Dermis blood vessel endothelial cell (primary cell): ENCODE measurements at places on chromosomes 1 and 21. TPM values are rescaled to one million over a fixed set of nuclear protein-coding genes. Genes with fewer than 3 reads are reported as not detected.

DNA sequence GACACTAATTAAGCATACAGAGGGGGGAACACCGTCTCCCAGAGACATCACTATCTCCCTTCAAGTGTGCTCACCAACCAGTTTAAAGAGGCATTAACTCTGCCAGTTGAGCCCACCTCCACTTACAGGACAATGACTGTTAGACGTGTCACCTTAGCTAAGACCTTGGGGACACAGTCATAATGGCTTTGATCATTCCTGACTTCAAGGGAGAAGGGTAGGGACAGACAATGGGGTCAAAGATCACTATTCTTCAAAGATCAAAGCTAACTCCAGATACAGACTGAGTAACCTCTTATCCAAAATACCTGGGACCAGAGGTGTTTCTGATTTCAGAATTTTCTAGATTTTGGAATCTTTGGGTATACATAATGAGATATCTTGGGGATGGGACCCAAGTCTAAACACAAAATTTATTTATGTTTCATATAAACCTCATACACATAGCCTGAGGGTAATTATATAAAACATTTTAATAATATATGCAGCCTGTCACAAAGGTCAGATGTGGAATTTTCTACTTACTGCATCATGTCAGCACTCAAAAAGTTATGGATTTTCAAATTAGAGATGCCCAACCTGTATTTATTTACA lies 246.1 kb downstream of the SLC45A1 start:
- DNase-seq = no peak

GRCh38 chr1:56446531-56447098 lies 132.7 kb downstream of the PLPP3 start:
- no peak for DNase-seq

DNA sequence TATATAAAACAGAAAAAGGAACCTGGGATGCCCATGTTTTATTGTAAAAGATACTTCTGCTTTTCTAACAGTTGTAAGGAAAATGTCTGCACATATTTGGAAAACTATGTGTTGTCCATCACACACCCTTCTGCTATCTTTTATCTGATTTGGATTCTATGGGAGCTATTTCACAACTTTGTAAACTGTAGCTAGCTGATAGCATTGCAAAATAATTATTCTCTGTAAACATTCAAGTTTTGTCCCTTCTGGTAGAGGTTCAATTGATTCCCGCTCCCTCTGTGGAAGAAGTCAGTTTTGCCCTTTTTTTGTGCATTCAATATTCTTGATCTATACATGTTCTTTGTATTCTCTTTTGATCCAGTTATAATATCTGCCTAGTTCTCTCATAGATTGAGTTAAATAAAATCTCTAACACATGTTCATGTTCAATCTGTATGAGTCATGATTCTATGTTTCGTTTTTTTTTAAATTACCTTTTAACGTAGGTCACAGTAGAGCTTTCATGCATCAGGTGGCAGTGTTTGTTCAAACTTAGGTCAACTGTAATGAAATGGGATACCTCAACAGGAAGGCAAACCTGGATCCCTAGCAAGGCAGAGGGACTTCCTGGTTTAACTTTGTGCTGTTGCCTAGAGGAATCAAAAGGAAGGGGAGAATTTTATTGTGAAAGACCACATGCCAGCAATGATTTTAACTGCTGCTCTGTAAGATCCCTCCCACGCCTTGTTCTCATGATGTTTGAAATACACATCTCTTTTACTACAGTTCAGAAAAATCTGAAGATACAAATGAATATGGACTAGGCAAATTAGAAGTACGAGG lies 26.0 kb upstream of the BCL9 start:
- DNase-seq = peak; percentile 5

DNA sequence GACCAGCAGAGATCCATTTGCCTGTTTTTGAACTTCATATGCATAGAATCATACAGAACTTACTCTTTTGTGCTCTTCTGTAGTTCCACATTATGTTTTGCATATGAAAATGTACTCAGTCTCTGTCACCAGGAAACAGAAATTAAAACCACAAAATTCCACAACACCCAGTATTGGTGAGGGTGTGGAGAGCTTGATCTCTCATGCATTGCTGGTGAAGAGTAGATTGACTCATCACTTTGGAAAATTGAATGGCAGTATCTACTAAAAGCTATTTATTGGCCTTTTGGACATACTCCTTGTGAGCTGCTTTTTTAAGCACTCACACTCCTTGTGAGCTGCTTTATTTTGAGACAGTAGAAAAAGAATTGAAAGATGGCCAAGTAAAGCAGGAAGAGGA lies 43.3 kb downstream of the VTCN1 start:
- DNase-seq = no peak

- no peak for DNase-seq
Measured at GRCh38 chr1:7284839-7285435, 486.2 kb upstream of the VAMP3 start.

DNA sequence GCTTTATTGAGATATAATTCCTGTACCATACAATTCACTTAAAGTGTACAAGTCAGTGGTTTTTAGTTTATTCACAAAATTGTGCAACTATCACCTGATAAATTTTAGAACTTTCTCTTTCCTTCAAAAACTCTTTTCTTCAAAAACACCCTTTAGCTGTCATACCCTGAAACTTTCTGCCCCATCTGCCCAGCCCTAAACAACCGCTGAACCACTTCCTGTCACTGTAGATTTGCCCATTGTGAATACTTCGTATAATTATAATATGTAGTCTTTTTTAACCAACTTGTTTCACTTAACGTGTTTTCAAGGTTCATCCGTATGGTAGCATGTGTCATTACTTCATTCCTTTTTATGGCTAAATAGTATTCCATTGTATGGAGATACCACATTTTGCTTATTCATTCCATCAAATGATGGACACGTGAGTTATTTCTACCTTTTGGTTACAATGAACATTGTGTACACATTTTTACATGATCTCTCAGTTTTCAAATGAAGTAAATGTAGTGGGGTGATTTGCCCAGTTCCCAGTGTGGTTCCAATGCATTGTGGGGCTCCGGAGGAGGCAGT lies 37.9 kb downstream of the WNT4 start:
- DNase-seq = no peak

DNA sequence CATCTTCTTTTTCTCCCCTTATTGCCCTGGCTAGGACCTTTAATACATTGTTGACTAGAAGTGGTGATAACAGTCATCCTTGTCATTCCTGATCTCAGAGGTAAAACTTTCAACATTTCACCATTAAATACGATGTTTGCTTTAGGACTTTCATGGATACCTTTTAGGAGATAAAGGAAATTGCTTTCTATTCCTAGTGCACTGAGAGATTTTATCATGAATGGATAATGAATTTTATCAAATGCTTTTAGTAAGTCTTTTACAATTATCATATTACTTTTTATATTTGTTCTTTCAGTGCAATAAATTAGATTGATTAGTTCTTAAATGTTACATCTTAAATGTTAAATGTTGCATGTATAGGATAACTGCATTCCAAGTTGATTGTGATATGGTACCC lies 147.2 kb upstream of the SERTAD4 start:
- no peak for DNase-seq

DNA sequence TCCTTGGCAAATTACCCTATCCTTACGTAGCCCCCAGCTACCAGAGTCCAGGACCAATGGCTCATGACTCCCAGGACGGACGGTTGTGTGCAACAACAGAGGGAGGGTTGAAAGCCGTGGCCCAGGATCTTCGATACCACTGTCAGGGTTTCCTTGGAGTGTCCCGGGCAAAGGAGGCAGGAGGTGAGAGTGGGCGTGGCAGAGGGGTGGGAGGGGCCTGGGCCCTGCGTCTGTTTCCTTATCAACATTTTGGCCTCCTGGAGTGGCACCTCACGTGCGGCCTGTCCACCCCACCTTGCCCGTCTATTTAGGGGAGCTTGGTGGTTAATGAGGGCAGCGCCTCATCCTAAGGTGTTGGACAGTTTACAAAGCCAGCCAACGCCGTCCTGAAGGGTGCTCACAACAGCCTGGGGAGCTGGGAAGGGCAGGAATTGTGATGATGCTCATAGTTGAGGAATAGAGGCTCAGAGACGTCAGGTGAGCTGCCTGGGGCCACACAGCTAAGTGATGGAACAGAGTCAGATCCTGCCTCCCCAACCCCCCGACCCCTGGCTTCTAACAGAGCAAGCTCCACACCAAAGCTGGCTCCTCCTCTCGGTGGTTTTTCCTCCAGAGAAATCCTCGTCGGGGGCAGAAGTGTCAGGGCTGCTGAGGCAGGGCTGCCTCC lies 17.4 kb upstream of the ARHGEF10L start:
- no peak for DNase-seq

- no peak for DNase-seq
Measured at GRCh38 chr1:93585059-93585966, 96.3 kb downstream of the BCAR3 start.

DNA sequence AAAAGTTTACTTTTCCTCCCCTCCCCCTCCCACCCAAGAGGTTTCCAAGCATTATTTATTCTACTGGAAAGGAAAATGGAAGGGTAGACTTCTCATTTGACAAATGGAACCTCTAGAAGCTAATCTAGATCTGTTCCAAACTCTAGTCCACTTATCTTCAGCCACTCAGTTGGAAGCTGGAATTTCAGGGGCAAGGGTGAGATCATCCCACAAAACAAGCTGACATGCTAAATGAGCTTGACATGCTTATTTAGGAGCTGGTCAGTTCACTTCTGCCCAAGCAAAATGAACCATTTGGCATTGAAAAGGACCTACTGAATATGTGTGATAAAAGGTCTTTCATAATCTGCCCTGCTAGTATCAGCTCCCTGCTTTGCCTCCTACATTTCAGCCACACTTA lies 5.0 kb downstream of the LRRC41 start:
- DNase-seq = no peak

DNA sequence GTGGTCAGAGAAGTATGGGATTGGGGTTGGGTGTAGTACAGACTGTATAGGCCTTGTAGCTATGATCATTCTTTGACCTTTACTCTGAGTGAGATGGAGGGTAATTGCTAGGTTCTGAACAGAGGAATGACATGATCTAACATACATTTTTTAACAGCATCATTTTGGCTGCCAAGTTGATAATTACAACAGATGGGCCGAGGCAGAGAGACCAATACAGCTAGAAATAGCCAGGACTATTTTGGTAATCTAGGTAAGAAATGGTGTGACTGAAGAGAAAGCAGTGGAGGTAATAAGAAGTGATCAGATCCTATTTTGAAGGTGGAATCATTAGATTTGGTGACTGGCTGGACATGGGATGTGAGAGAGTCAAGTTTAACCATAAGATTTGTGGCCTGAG lies 43.5 kb downstream of the RPAP2 start:
- DNase-seq = no peak

GRCh38 chr1:50490640-50491039 lies 67.4 kb upstream of the DMRTA2 start:
- peak; percentile 27 for DNase-seq

DNA sequence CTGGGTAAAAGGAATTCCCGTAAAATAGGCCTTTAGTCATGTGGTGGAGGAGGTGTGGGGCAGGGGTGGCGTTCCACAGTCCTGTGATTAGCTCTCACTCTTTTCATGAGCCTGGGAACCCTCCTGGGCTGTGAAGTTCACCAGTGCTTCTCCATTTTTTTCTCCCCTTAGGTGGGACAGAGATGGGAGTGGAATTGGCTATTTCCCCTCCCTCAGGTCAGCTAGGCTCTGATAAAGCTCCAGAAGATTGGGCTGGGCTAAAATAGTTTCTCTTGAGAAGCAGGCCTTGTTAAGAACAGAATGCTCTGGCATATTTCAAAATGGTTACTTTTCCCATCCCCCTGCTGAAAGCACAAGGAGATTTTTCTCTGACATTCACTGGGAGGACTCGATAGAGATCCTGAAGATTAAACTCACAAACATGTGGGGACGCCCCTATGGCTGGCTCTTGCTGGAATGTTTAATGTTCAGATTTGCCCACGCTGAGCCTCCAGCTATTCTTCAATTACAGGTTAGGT lies 33.4 kb upstream of the SLC2A1 start:
- DNase-seq = no peak

DNA sequence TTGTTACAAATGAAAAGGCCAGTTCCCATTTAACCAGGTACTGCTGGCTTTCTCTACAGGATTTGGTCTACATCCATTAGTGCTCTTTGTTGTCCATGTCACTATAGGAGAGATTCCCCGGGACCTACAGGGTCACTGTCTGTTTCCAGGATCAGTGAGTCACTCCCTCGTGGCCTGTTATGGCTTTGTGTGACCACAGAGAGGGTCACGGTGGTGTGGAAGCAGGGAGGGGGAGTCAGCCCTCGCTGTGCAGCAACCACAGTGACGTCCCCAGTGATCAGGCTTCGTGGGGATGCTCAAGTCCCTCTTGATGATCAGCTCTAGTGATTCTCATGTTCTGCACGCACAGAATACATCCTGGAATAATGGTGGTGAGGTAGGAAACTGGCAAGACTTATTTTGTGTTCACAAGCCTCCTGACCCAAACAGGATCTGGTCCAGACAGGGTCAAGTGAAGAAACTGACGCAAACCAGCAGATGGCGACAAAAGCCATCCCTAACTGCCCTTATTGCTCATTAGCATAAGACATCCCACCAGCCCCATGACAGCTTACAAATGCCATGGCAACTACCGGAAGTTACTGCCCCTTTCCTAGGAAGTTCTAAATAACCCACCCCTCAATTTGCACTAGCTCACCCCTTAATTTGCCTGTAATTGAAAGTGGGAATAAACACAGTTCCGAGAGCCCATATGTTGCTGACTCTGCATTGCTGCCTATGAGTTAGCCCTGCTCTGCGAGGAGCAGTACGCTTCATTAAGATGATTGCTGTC lies 98.5 kb downstream of the DISC1 start:
- peak; percentile 68 for DNase-seq

GRCh38 chr1:234478152-234478480 lies 863 bp downstream of the TARBP1 start:
- DNase-seq = peak; percentile 61

DNA sequence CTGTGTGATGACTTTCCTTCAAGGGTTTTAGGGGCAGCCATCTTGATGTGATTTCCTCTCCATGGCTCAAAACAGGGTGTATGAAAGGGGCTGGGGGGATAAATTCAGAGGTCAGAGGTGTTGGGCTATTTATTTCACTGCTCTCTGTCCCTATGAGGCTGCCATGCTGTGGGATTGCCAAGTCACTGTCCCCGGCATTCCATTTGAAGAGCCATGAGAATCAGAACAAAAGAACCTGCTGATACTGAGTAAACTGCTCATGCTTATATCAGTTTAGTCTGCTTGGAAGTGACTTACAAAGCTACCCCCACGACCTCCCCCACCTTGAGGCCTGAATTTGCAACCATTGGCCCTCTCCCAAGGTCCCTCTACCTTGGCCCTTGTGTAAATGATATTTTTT lies 72.3 kb upstream of the UBE2U start:
- no peak for DNase-seq

SPEN gene
- 22.0 and 28.1 TPM in 2 replicates for total RNA-seq

SYT11 gene
- 35.9 and 41.0 TPM in 2 replicates for total RNA-seq

KIF21B gene
- total RNA-seq = 2.2 and 4.4 TPM in 2 replicates
